ENCODE measurements at places on chromosomes 7 and 10.

GRCh38 chr7:84811362-84811761 lies 375.5 kb downstream of the SEMA3D start:
- DNase-seq = no peak

DNA sequence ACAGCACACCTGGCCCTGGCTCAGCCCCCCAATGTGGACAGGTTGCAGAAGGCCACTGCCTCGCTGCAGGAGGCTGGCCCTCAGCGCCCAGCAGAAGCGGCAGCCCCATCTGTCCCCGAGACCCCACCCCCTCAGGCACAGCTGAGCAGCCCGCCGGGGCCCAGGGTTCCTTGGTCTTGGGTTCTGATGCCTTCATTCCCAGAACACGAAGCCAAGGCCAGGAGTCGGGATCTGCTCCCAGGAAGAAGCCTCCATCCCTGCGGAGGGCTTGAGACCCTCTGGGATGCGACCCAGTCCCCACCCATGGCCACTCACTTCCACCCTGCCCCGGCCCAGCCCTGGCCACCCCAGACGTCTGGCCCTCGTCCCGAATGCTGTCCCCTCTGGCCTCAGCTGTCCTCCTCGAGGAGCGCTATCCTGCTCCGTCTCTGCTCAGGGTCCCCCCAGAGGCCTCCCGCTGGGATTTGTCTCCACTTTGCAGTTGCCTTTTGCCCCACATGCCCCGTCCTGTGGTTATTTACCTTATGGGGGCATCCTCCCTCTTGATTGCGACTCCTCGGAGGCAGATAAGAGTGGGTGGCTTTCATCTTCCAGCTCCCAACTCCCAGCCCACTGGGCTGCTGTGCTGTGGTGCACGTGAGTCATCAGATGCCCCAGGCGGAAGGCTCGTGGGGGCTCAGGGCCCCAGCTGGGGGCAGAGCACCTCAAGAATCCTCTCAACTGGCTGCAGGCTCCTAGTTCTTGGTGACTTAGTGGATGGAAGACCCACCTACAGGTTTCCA lies 97.5 kb downstream of the MKI67 start:
- DNase-seq = no peak

GRCh38 chr7:112110651-112111050 lies 95.5 kb downstream of the DOCK4 start:
- no peak for DNase-seq

DNA sequence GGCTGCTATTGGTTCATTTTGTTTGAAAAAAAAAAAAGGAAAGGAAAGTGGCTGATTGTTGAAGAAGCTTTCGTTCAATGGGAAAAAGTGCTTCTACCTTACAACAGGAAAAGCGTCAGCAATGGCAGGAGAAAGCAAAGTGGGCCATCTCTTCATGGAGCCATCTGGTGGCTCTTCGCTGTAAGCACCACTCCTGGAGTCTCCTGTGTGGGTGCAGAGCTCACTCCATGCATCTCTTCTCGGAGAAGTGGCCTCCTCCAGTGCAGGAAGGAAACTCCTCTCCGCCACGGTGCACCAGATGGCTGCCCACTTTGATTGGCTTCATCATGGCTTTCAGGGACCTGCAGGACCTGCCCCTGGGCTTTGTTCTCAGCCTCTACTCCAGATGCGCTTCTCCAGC lies 250.9 kb downstream of the PTEN start:
- DNase-seq = peak; percentile 27

- DNase-seq = peak; percentile 49
These were observed 68.6 kb upstream of the EFCAB10 start for GRCh38 chr7:105649727-105650381.

DNA sequence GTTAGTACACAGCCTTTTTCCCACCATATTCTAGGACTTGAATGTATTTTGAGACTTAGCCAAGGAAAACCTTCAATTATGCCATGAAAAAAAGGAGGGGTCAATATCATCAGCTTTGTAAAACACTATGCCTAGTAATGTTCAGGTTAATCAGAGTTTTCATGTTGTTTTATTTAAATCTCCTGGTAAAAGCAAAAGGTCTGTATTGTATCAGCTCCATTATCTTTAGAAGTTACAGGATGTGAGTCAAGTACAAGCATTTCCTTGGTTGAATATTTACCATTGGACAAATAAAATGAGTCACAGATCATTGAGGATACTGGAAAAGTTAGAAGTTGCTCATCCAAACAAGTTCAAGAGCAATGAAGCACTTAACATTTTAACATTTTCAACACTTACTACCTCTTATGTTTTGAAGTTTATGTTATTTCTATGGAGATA lies 89.9 kb upstream of the CAPZA2 start:
- no peak for DNase-seq

DNA sequence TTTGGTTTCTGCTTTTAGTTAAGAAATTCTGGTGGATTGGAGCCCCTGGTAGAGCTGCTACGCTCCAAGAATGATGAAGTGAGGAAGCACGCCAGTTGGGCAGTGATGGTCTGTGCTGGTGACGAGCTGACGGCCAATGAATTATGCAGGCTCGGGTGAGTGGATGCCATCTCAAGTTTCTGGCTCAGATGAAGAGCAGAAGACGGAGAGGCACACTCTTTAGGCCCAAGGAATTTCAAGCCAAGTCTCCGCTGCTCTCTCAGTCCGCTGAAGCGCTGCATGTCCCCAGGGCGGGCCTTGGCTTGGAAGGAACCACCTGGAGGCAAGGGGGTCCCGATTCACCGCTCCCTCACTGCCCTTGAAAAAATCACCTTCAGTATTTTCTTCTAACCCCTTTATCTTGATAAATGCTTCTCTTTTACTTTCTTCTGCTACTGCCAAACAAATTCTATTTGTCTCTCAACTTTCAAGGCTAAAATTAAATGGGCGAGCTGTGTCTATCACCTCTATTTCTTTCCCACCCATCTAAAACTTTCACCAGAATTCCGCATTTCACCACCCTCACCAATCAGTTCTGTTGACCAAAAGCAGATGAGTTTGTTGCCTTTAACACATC lies 74.2 kb downstream of the ARMC3 start:
- peak; percentile 48 for DNase-seq

GRCh38 chr7:28750981-28751380 lies 207.1 kb downstream of the TRIL start:
- DNase-seq = no peak

DNA sequence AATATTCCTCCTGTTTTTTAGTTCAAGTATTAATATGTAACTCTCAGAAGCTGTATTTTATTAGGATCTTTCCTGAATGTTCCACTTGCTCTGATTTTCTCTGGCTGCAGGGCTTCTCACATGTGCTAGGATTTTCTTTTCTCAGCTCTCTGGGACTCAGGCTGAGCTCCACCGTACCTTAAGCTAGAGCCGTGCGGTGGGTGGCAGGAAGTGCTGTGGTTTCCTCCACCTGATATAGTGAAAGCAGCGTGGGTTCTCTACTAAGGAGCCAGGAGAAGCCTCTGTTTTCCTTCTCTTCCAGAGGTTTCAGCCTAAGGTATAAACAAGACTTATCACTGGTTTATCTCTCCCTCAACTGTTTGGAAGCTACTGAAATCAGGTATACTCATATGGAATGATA lies 433.6 kb downstream of the NRG3 start:
- DNase-seq = no peak

DNA sequence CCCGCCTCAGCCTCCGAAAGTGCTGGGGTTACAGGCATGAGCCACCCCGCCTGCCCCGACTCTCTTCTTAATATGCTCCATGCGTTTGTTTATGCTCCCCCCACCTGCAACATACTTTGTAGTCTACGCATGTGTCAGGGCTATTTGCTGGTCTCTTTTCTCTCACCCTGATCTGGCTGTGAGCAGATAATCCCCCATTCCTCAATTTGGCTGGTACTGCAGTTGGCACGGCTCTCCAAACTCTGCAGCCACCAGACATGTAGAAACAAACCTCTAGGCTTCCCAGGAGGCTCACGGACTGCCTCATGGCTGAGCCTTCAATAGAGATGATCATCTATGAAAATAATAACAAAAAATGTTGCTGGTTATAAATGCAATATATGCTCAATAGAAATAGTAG lies 540.3 kb upstream of the GALNT17 start:
- peak; percentile 56 for DNase-seq

DNA sequence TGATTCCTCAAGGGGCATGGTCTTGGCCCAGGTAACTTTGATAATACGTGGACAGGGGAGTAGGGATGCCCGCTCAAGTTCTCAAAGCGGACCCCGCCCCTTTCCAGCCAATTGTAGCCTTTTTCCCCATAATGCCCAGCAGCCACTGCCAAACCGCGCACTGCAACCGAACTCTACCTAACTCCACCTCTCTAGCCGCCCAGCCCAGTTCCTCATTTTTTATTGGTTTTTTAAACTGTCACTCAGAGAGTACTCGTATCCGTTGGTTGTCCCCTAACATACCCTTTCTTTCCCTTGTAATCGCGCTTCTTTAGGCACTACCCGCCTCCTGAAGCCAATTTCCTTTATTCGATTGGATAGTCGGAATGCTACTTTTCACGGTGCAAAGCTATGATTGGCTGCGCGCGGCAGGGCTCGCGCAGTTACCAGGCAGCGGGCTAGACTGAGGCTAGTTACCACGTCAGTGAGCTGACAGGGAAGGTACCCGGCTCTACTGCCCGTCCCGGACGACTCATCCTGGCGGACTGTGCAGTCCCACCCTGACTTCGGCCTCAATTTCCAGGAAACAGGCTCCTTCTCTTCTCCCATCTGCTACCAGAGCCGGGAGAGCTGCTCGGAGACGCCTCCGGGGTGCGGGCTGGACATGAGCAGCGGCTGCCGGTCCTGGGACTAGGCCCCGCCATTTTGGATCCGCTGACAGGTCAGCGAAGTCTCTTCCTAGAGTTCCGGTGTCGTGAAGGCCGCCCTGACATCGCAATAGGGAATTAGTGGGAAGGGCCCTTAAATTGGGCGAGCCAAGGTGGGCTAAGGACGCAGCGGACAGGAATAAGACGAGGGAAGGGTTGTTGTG lies at the start of gene GBF1:
Gene GBF1, plus strand, starts transcription at position 451 of the 850 bp plus-strand sequence. CDS start 13,407 bp downstream, outside the sequence.
- peak; percentile 98 for DNase-seq

DNA sequence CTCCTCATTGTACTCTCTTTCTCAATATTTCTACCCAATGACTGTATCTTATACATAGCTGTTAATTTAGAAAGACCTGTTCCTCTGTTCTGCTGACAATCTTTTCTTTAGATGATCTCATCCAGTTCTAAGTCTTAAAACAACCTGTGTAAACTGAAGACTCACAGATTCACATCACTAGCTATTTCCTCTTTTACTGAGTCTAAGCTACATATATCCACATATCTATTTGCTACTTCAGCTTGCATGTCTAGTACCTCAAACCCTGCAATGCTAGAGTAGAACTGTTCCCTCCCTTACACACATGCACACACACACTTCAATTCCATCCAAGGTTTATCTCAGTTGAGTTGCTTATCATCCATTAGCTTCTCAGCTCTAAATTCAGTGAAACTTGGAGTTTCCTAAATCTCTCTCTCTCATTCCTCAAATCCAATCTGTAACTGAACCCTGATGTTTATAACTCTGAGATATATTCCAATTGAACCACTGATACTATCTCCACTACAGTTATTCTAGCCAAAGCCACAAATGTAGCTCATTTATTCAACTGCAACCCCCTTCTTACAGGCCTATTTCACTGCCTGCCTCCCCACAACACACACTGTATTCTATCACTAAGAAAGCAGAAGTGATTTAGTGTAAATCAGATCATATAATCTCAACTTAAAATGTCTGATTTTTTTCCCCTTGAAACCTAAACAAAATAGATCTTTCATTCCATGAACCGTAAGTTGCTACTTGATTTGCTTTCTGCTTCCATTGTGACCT lies 1036.8 kb upstream of the POT1 start:
- no peak for DNase-seq

DNA sequence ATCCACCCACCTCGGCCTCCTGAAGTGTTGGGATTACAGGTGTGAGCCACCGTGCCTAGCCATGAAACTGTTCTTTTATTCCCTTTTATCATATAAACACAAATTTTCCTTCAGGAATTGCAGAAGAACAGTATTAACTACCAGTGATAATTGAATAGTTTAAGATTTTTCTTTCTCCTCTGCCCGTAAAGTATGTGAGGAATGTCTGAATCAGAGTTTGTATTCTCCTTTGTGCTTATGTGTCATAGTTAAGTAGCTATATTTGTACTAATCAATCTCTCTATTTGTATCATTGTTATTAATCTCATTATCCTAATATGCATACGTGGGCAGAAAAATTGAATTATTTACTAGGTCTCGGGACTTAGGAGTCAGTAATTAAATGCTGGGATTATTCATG lies 83.6 kb downstream of the ZNF277 start:
- no peak for DNase-seq

- DNase-seq = no peak
These were observed 19.9 kb downstream of the AKR1C2 start for GRCh38 chr10:4983615-4984216.

DNA sequence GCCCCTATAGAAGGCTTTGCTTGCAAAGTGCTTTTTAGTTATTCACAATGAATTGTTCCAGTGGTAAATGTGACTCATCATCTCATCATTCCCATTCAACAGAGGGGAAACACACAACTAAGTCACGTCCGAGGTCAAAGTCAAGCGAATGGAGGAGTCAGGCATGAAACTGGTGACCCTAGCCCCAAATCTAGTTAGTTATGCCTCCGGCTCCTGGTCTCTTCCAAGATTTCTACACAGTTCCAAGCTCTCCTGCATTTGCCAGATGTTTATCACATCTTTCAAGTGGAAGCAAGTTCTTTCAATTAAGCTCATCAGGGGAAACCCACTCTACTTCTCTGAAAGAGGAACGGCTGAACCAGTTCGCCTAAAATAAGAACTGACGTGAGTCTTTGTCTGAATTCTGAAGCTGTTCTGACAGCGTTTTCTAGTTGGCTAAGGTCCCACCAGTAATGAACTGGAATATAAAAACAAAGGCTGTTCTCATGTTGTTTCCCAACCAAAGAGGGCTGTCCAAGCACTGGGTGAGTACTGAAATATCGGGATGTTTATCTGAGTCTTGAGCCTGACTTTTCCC lies 140.9 kb upstream of the NRBF2 start:
- DNase-seq = no peak

DNA sequence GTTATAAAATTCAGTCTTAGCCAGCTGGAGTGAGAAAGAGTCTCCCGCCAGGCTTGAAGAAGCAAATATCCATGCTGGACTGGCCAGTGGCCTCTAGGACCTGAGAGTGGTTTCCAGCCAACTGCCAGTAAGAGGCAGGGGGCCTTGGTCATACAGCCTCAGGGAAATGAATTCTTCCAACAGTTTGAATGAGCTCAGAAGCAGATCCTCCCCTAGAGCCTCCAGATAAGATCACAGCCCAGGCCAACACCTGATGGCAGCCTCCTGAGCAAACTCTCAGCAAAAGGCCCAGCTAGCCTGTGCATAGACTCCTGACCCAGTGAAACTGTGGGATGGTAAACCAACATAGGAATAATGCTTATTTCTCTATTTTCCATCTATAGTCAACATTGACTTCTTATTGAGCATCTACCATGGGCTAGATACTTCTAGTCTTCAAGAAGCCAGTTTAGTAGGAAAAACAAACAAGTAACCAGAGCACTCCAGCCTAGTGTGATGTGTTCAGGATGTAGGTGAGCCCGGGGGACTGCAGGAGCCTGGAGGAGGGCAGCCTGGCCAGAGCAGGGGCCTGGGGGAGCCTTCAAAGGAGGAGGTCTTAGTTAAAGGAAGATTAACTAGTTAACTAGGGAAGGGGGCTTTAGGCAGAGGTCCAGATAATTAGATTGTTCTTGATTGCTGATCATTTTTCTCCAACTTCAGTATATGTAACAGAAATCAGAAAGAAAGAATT lies 115.4 kb upstream of the ADO start:
- DNase-seq = no peak

- no peak for DNase-seq
These were observed 52.0 kb downstream of the GRB10 start for GRCh38 chr7:50730446-50731400.
